Right forelimb (tissue), 1 donor: ENCODE measurements at places on chromosomes 3 and 15.
A peak's percentile ranks its signal among the peaks of the same experiment; 100 is the strongest.

DNA sequence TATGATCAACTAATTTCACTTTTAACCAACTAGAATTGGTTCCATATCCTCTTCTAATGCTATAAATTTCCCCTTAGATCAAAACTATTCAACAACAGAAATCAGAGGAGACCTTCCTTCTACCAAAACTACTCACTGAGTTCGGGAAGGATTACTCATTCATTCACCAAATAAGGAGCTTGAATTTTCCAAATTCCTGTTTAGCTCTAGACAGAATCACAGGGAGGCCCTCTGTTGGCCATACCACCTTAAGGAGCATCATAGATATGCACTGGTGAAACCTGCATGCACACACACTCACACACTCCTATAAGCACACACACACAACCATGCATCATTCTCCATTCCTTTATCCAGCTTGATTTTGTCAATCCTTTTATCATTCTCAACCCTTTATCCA, 49.0 kb downstream of the SUCLG2 start:
- no peak for DNase-seq

- DNase-seq = no peak
Measured at GRCh38 chr15:42914728-42915497, 5.7 kb downstream of the TTBK2 start.

DNA sequence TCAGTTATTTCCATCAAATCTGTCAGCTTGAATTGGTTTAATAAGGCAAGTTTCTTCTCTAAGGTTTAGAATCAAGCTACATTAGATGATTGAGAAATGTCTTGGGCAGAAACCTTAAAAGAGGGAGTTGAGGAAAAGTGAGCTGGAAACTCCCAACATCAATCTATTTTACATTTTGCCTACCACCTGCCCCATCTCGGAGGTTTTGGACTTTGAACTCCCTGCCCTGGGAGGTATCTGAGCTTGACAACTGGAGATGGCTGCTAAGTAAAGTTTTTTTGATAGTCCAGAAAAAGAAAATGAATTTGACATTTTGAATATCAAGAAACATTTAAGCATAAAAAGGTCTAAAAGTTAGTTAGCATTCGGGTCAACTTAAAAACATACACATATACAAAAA, 234.2 kb downstream of the NFKBIZ start:
- DNase-seq = no peak

DNA sequence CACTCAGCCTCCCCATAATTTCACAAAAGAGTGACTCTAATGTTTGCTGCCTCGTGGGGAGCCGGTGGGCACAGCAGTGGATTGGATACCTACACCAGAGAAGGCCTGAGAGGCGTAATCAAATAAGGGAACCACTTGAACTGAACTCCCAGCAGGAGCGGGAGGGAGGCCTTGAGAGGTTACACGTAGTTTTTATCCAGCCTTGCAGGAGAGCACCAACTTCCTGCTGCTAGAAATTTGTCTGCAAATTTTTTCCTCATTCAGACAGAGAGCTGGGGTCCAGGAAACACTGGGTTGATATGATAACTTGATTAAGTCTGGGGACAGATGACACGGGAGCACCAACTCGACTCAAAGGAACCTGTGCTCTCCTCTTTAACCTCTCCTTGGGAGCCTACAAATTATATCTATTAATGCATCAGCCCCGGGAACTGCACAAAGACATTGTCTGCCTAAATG, 69.8 kb downstream of the HES1 start:
- peak; percentile 56 for DNase-seq

- no peak for DNase-seq
Measured at GRCh38 chr15:49817100-49817499, 196.3 kb downstream of the DTWD1 start.

- DNase-seq = no peak
Measured at GRCh38 chr15:32036971-32037370, 6.7 kb downstream of the CHRNA7 start.

GRCh38 chr3:62942764-62943163, 67.5 kb upstream of the CADPS start:
- DNase-seq = no peak

DNA sequence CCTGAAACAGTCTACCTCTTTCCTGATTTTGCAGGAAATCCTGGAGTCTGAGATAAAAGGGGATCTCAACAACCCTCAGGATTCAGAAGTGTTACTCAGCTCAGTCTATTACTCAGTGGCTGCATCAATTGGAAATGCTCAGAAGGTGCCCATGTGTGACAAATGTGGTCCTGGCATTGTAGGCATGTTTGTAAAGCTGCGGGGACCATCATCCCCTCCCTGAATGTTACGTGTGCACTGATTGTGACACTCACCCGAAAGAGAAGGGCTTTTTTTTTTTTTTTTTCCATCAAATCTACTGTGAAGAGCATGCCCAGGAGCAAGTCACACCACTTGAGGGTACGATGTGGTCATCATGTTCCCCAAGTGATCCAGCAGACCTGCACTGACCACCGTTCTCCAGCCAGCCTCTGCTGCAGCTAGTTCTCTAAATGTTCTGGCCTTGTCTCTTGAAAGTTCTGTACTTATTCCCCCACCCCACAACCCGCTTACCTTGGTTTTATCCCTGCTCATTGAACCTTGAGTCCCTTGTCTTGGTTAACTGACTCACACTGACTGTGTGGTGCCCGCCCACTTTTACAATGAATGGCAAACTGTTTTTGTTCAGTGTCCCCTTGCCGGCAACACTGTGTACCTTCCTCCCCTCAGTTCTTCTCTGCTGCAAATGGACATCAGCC, 19.8 kb downstream of the ST3GAL6 start:
- DNase-seq = no peak

- no peak for DNase-seq
Measured at GRCh38 chr3:21531909-21532308, 219.1 kb downstream of the ZNF385D start.

GRCh38 chr15:70343961-70344621, 246.4 kb upstream of the TLE3 start:
- DNase-seq = no peak

GRCh38 chr3:131406274-131406673, 24.7 kb downstream of the NUDT16 start:
- no peak for DNase-seq

DNA sequence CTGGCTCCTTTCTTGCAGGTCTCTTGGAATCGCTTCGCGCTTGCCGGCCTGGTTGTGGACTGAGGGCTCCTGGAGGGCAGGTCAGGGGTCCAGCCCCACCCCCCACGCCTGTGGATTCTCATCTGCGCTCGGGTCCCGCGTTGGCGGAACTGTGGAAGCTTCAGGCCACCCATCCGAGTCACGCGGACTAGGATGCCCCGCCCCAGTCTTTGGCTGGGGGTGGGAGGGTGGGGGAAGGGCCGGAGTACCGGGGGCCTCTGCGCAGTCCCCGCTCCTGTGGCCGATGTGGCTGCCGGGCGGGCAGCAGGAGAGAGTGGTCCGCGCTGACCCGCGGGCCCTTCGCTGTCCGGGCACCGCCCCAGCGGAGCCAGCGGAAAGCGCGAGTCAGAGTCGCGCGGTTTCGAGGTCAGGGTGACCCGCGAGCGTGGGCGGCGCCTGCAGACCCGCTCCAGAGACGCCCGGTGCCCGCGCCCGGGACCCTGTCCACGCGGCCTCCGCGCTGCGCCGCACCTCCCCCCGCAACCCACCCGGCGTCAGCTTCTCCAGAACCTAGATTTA, 114.2 kb downstream of the KLF13 start:
- no peak for DNase-seq

DNA sequence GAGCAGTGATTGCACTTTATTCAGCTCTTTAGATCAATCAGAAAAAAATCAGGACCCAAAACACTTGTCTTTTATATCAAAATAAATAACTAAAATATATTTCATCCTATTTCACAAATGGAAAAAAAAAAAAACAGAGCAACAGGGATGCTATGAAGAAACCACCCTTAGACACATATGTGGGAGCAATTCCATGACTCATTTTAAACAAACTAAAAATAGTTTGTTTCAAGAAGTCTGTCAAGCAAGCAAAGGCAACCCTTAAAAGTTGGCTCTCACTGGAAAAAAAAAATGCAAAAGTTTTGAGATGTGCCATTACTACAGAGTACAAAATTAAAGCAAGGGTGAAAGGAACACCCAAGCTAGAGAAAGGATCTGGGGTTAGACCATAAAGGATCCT, 5.7 kb downstream of the ATP13A3 start:
- DNase-seq = no peak

DNA sequence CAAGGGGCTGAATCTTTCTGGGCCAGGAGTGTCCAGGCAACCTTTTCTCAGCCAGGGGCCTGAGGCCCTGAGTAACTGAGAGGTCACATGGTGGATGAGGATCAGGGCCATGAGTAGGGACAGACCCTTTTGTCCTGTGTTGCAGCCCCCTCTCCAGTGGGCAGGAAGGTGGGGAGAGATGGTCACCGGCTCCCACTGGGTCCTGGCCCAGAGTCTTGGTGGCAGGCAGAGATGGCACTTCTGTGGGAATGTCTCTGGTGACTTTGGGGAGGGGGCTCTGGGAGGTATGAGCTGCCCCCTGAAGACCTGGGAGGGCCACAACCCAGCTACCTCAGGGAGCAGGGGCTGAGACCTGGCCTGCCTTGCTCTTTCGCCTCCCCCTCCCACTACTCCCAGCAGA, 6.8 kb downstream of the ESYT3 start:
- DNase-seq = no peak

DNA sequence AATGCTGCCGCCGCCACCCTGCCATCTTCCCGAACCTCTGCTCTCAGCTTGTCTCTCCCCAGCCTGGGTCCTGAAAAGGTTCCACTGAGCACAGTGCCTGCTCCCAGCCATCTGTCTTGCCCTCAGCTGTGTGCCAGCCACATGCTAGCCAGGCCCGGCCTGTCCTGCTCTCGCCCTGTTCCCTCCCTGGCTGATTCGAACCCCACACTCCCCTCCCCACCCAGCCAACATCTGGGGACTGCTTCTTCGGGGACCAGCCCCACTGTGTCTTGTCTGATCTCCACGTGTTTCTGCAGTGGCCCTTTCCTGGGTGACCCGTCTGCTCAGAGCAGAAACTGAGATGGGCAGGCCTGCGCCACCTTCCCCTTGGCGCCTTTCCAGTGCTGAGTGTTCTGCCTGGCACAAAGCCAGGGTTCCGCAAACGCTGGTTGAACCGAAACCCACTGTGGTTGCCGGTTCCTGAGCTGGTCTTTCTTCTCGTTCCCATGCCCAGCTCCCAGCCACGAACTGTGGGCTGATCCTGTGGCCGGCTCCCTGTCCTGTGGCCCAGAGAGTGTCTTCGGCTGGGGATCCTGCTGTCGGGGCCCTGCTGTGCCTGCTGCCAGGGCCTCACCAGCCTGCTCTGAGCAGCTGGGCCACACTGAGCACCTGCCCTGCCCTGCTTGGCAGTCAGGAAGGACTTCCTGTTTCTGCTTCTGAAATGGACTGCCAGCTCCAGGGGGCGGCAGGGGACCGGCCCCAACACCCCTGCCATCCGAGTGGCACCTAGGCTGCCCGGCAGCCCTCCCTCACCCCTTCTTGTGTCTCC, 62.7 kb upstream of the KLF13 start:
- DNase-seq = no peak

GRCh38 chr15:90553248-90553745, 23.6 kb downstream of the CRTC3 start:
- no peak for DNase-seq

- no peak for DNase-seq
Measured at GRCh38 chr3:17039594-17039993, 154.8 kb downstream of the PLCL2 start.

DNA sequence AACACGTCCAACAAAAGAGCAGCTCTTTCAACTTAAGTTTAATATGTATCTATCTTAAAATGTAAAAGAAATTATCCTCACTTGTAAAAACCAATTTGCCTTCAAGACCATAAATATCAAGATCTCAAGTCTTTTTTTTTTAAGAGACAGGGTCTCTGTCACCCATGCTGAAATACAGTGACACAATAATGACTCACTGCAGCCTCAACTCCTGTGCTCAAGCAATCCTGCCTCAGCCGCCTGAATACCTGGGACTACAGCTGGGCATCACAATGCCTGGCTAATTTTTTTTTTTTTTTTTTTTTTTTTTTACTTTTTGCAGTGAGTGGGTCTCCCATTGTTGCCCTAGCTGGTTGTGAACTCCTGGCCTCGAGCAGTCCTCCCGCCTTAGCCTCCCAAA, 26.0 kb downstream of the ACAP2 start:
- DNase-seq = no peak

DNA sequence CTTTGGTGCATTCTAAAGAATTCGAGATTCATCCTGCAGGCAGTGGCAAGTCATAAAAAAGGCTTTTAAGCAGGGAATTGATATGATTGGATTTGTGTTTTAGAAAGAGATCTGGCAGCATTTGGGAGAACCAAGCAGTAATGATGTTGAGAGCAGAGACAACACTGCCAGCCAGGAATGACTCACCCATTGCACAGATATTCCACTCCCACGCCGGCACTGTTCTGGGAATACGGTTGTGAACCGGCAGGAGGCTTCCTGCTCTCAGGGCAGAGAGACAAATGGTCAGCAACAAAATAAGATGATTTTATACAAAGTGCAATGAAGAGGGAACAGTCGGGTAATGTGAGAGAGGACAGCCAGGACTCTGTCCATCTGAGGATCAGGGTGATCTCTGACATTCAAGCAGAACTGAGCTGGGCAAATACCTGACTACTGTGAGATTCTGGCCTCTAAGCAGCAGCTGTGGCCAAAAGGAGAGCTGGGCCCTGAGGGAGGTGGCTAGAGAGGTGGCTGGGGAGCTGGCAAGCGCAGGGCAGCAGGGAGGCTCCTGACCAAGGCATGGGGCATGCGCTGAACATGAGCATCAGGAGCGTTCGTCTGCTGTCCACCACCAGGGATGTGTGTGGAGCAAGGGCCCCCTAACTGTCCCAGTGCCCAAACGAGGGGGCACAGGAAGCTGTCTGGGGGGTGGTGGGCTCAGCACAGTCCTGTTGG, 56.1 kb upstream of the PLXNA1 start:
- DNase-seq = no peak

DNA sequence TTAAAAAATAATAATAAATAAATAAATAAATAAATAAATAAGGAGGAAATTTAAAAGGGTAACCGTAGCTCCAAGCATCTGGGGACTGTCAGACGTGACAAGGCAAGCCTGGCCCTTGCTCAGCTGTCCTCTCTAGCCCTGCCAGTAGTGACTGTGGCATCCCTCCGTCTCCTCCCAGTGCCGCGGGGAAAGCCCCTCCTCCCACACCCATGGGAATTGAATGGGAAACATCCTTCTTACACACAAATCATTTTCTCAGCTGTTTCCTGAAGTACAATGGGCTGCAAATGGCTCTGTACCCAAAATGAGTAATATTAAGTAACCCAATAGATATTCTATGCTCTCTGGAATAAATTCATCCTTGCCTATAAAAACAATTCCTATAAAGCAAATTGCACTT, 101.6 kb upstream of the RAD18 start:
- DNase-seq = no peak

- DNase-seq = no peak
Measured at GRCh38 chr3:122636697-122637096, 43.9 kb upstream of the PARP14 start.

- DNase-seq = no peak
Measured at GRCh38 chr15:70257573-70258248, 160.0 kb upstream of the TLE3 start.

GRCh38 chr3:156483426-156483825, 71.5 kb downstream of the SSR3 start:
- no peak for DNase-seq

GRCh38 chr15:89462198-89462912, 34.0 kb downstream of the RHCG start:
- DNase-seq = no peak

- DNase-seq = no peak
Measured at GRCh38 chr3:62329971-62330370, 43.4 kb downstream of the FEZF2 start.
